ENCODE measurements at places on chromosomes 12 and 14.

- no peak for DNase-seq
Observed at GRCh38 chr14:58535044-58535443, 102.7 kb upstream of the DACT1 start.

GRCh38 chr14:100256339-100256895, 17.5 kb downstream of the YY1 start:
- no peak for DNase-seq

DNA sequence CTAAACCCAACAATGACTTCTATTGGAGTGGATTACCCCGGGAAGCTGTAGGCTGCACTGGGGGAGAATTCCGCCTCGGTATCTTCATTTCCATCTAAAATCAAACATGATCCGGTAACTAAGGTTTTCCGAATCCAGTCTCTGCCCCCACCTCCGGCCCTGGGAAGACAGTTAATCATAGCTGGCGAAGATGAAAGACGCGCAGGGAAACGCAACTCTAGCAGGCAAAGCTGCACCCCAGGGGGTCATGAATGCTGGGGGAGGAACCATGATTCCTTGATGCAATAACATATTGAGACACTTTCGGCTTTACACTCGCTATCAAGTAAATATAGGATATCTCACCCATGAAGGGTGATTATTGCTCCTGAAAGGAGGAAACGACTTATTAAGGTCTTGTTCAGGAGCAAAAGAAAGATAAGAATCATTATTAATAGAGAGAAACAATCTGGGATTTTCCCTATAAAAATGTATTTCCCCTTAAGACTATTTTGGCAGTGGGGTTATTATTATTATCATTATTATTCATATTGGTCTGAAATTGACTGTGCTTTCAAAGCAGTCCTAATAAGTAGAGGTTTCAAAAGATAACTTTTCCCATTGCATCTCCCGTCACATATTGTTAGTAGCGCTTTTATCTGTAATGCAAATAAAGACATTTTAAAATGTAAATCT, 614.9 kb downstream of the VRK1 start:
- DNase-seq = no peak

DNA sequence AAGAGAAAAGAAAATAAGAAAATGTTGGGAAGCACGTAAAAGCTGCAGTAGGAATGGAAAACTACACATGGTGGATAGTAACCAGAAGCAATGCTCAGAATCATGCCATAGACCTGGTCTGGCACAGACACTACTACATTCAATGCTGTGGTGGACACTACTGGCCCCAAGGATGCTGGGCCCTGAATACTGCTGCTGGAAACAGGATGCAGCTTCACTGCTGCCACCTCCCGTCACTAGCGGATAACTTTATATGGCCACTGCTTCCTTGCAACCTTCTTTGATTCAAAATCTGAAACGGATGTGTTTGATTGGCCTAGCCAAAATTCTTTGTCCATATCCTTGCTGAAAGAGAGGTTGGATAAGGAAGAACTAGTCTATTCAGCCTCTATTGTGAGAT, 30.7 kb downstream of the ADCY6 start:
- DNase-seq = no peak

DNA sequence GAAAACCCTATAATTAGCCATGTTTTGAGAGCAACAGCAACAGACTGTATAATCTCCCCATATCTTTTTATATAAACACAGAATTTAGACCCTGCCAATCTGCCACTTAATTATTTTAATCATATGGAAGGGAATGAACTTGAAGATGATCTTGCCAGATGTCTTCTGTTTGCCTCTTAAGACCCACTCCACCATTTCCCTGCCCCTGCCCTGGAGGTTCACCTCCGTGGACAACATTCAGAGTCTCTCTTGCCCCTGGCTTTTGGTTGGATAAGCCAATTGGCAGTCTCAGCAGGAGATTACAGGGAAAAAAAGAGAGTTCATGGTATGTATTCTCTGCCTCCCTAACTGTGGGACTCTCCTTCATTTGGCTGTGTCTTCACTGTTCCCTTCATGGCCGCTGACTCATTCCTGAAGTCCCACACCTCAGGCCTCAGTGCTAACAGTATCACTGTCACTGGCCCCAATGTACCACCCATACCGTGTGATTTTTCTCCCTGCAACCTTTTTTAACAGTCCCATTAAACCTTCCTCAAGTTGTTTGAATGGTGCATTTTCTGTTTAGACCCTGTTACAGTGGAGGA, 184.8 kb downstream of the PIK3C2G start:
- DNase-seq = no peak

- DNase-seq = no peak
Observed at GRCh38 chr12:101653503-101653902, 43.9 kb upstream of the CHPT1 start.

GRCh38 chr14:62604524-62604923, 440.7 kb downstream of the KCNH5 start:
- DNase-seq = no peak
